ENCODE measurements at places on chromosomes 4 and X.

DNA sequence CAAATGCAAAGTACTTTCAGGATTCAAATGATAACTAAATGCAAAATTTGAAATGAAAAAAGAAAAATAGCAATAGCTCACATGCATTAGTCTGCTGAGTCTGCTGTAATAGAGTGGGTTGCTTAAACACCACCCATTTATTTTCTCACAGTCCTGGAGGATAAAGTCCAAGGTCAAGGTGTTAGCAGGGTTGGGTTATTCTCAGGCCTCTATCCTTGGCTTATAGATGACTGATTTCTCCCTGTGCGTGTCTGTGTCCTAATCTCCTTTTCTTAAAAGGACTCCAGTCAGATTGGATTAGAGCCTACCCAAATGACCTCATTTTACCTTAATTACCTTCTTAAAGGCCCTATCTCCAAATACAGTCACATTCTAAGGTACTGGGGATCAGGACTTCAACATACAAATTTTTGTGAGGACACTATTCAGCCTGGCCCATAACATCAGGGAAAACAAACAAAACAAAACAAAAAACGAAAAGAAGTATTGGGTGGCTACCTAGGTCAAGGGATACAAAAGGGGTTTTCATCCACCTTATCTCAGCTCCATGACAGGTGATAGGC, 6.3 kb upstream of the TBL1X start:
- DNase-seq, result no peak

DNA sequence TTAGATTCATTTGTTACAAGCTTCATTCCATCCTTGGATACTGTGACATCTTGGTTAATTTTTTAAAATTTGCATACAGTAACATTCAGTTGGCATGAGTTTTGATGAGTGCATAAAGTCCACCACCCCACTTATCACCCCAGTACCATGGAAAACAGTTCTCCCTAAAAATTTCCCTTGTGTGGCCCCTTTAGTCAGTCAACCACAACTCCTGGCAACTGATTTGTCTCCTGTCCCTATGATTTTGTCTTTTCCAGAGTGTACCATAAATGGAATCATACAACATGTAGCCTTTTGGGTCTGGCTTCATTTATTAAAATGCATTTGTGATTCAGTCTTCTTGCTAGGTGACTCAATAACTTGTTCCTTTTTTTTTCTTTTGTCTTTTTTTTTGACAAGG, 29.9 kb downstream of the RP2 start:
- no peak for DNase-seq

GRCh38 chrX:40579141-40579540, 1.6 kb upstream of the ATP6AP2 start:
- DNase-seq, result no peak

DNA sequence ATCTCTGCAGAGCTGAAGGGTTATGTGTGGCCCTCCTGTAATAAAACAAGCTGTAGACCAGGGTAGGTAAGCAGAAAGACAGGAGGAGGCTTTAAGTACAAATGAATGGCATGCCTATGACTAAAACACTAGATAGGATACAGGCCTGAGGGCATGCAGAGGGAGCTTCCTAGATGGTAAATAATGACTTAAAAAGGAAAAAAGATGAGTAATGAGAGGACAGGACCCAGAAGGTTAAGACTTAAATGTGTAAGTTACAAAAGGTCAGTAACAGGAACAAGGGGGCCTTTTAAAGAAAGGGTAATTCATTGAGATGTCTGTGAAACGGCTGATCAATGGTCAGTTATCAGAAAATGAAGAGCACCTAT, 194.8 kb downstream of the SOWAHB start:
- no peak for DNase-seq

DNA sequence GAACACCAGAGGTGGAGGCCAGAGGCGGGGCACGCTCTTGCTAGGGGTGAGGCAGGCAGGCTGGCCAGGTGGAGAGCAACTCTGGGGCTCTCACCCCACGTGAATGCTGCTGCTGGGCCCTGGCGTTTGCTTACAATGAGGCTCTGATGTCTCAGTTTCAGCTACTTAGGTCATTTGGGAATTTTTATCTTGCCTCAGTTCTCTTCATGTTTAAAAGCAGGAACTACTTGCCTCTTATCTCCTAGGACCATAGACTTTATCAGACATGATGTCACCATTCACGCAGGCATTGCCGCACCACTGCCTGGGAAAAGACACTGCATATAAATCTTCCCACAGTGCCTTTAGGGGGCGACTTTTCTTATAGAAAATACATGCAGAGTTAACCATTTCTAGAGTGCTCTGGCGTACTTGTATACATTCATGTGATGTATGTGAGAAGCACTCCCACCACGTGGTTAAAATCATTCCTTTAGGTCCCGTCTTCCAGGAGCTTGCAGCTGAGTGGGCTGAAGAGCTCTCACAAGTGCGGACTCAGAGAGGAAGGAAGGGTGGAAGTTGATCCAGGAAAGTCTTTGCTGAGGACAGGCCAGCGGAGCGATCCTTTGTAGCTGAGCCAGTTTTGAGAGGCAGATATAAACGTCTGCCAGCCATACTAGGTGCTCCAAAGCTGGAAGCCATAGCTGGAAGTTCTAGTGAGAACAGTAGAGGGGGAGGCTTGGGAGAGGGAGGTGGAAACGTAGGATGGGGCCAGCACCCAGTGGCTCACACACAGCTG, 84.3 kb upstream of the CLDN34 start:
- DNase-seq, result no peak

GRCh38 chr4:24477919-24478318, 106.4 kb downstream of the DHX15 start:
- no peak for DNase-seq

GRCh38 chr4:78369679-78370078, 181.9 kb upstream of the ANXA3 start:
- no peak for DNase-seq

GRCh38 chr4:13413729-13414437, 70.3 kb downstream of the RAB28 start:
- no peak for DNase-seq

DNA sequence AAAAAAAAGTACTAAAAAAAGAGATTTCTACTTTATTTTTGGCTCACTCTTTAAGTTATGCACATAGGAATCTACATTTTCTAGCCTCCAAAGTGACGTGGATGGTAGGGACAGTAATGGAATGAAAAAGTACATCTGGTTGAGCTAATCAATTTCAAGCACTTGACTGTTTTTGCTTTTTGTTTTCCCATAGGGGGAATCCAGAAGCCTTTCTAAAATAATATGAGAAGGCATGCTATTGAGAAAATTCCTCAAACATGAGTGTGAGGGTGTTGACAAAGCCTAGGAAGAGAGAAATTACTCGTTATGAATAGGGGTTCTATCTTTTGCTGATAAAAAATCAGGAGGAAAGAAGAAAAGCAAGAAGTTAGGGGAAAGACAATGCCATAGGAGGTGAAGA, 242.5 kb upstream of the PUDP start:
- no peak for DNase-seq

GRCh38 chrX:107712231-107713202, 63.1 kb downstream of the TSC22D3 start:
- DNase-seq, result no peak

DNA sequence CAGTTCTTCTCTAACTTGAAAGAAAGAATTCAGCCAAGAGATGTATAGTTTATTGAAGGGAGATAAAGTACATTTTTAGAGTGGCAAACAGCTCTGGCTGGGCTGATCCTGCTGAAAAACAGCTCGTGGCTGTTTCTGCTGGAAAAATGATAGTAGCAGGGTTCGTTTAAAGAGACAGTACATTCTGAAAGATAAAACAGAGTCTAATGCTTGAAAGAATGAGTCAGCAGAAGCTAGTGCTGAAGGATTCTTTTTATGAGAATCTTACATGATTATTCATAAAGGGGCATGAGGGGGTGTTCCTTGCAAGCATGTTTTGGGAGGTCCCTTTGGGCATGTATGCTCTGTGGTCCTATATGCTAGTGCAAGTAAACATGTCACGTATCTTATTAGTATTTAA, 790.0 kb downstream of the PCDH18 start:
- DNase-seq, result no peak

DNA sequence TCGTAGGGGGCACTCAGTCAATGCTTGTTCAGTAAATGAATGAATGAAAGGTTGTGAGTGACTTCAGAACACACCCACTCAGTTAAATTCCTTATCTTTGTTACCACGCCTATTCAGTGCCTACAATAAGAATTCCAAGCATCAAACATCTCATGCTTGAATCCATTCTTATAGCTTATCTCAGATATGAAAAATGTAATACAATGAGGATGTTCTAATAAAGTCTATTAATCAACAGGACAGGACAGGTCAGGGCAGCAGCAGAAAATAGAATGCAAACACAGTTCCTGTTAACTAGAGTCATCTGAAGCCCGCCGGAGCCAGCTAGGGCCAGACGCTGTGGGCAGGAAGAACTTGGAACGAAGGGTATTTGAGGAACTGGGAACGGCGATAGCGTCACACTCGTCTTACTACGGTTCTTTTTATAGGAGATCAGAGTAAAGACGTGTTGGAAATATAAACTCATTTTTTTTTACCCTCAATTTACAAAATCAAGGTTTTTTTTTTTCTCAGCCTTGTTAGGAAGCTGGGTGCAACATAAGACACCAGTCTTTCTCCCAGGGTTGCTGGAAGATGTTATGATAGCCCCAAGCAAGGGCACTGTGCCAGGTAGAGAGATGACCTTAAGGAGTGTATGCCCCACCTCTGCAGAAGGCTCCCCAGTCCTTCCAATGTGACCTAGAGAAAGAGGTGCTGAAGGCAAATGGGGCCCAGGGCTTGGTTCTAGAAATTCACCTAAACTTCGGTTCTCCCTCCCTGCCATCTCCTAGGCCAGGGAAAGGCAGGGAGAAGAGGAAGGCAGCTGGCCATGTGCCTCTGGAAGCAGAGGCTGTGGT, 48.3 kb downstream of the SEL1L3 start:
- DNase-seq, result peak; percentile 62

Measured in substantia nigra (tissue), 51 donors.